ENCODE measurements at places on chromosomes 11 and 22. TPM values are rescaled to one million over a fixed set of nuclear protein-coding genes. Genes with fewer than 3 reads are reported as not detected.

DNA sequence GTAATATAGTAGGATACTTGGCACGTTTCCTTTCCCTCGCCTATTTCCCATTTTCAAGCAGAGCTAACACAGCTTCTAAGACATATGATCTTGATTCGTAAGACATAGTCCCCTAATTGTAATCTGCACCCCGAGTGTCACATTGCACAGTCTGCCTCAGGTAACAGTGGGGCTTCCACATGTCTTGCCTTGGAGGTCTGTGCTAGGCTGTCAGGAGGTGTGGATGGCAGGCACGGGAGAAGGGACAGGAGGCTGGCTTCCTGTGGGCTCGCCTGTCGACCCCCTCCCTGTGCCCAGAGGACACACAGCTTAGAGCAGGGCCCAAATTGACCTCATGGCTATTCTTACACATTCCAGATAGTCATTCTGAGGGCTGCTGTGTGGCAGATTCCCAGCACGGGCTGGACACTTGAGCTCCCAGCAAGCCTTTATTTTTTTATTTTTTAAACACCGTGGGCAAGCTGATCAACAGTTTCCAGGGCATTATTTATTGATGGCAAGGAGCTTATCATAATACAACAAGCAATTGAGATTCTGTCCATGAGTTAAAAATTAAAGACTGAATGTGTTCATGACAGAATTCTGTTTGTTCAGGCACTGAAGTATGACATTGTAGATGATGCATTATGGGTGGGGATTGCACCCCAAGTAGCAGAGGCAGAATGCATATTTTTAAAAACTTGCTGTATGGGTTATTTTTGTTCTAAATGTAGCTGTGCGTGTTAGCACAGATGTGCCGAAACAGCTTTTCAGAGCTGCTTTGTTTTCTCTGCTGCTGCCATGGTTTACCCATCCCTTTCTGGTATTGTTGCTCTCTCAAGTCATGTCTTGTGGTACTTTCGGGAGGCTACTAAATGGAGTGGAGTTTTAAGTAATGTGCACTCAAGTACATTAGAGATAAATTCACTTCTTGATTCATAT, 113.0 kb downstream of the ATXN10 start:
- no peaks in the 10 kb centered on the region for H3K27me3 ChIP-seq
- H3K4me1 ChIP-seq: no peaks in the 10 kb centered on the region
- H3K36me3 ChIP-seq: peaks cover 6% of the 10 kb centered on the region
- H3K4me3 ChIP-seq: no peak overlapping the region

- no peak overlapping the region for H3K4me3 ChIP-seq
- H3K27ac ChIP-seq: no peak overlapping the region
- H3K36me3 ChIP-seq: no peaks in the 10 kb centered on the region
- no peaks in the 10 kb centered on the region for H3K4me1 ChIP-seq
- peaks cover 9% of the 10 kb centered on the region for H3K27me3 ChIP-seq
Observed at GRCh38 chr22:17471886-17472535, 91.3 kb upstream of the SLC25A18 start.

The IFITM10 gene
- 0.27 TPM for total RNA-seq

- no peaks in the 10 kb centered on the region for H3K36me3 ChIP-seq
- H3K4me3 ChIP-seq: no peak overlapping the region
- no peak overlapping the region for H3K27ac ChIP-seq
Observed at GRCh38 chr11:56049487-56049886, 22.0 kb downstream of the OR5AS1 start.

The ARHGAP20 gene
- not detected for total RNA-seq

GRCh38 chr11:134634897-134635831, 223.1 kb upstream of the B3GAT1 start:
- no peak overlapping the region for H3K4me3 ChIP-seq
- H3K4me1 ChIP-seq: no peaks in the 10 kb centered on the region
- H3K36me3 ChIP-seq: no peaks in the 10 kb centered on the region
- H3K27me3 ChIP-seq: peaks cover 3% of the 10 kb centered on the region
- H3K27ac ChIP-seq: no peak overlapping the region
- DNase-seq: no peak

GRCh38 chr22:41815716-41816115, 15.2 kb downstream of the CCDC134 start:
- H3K4me1 ChIP-seq: no peaks in the 10 kb centered on the region
- H3K27ac ChIP-seq: no peak overlapping the region
- DNase-seq: no peak
- H3K27me3 ChIP-seq: no peaks in the 10 kb centered on the region
- H3K4me3 ChIP-seq: no peak overlapping the region

- H3K27ac ChIP-seq: no peak overlapping the region
- H3K4me1 ChIP-seq: peaks cover 5% of the 10 kb centered on the region
- H3K36me3 ChIP-seq: no peaks in the 10 kb centered on the region
Observed at GRCh38 chr11:88384669-88385005, 47.1 kb upstream of the CTSC start.

GRCh38 chr11:14384338-14384737, 25.4 kb upstream of the RRAS2 start:
- peaks cover 3% of the 10 kb centered on the region for H3K27me3 ChIP-seq
- H3K27ac ChIP-seq: no peak overlapping the region
- H3K4me1 ChIP-seq: peaks cover 6% of the 10 kb centered on the region
- DNase-seq: no peak
- H3K4me3 ChIP-seq: no peak overlapping the region

The AQP11 gene
- 0.34 TPM for total RNA-seq

The C1QTNF5 gene
- total RNA-seq: not detected

The SLC35F2 gene
- total RNA-seq: 22.8 TPM

GRCh38 chr11:10232756-10233155, 61.3 kb downstream of the SBF2 start:
- no peaks in the 10 kb centered on the region for H3K4me1 ChIP-seq
- no peak overlapping the region for H3K4me3 ChIP-seq
- peaks cover 3% of the 10 kb centered on the region for H3K36me3 ChIP-seq
- H3K27ac ChIP-seq: no peak overlapping the region
- H3K27me3 ChIP-seq: no peaks in the 10 kb centered on the region
- no peak for DNase-seq

GRCh38 chr22:43039800-43040199, 24.9 kb upstream of the PACSIN2 start:
- no peaks in the 10 kb centered on the region for H3K36me3 ChIP-seq
- no peaks in the 10 kb centered on the region for H3K4me1 ChIP-seq
- H3K27ac ChIP-seq: no peak overlapping the region
- H3K4me3 ChIP-seq: no peak overlapping the region
- H3K27me3 ChIP-seq: no peaks in the 10 kb centered on the region
- DNase-seq: no peak

The LRRC32 gene
- total RNA-seq: 11.2 TPM

- DNase-seq: no peak
- H3K4me1 ChIP-seq: no peaks in the 10 kb centered on the region
- no peak overlapping the region for H3K27ac ChIP-seq
- H3K27me3 ChIP-seq: no peaks in the 10 kb centered on the region
Observed at GRCh38 chr22:49524362-49524761, 303.3 kb downstream of the BRD1 start.

DNA sequence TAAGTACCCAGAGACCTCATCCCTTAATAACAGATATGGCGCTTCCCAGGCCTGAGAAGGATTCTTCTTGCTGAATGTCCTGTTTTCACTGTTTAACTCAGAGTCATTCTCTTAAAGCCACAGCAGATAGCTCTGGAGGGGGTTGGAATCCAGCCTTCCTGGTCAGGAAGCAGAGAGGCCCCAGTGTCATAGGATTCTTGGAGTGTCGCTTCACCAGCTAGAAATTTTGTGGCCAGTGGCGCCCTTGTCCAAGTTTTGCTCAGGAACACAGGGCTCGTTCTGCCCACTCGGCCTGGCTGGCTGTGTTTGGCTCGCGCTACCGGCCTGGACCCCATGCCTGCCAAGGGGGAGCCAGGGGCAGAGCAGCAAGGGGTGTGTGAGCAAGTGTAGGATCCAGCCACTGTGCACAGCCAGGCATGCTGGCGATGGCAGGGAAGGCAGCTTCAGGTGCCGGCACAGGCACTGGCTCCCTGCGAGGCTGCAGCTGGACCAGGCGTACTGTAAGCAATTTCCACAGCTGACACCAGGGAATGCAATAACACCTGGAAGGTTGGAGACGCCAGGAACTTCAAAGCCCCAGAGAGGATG, 214.8 kb upstream of the SESN3 start:
- peaks cover 15% of the 10 kb centered on the region for H3K4me1 ChIP-seq
- H3K27ac ChIP-seq: no peak overlapping the region
- no peaks in the 10 kb centered on the region for H3K36me3 ChIP-seq
- H3K4me3 ChIP-seq: no peak overlapping the region
- no peak for DNase-seq

DNA sequence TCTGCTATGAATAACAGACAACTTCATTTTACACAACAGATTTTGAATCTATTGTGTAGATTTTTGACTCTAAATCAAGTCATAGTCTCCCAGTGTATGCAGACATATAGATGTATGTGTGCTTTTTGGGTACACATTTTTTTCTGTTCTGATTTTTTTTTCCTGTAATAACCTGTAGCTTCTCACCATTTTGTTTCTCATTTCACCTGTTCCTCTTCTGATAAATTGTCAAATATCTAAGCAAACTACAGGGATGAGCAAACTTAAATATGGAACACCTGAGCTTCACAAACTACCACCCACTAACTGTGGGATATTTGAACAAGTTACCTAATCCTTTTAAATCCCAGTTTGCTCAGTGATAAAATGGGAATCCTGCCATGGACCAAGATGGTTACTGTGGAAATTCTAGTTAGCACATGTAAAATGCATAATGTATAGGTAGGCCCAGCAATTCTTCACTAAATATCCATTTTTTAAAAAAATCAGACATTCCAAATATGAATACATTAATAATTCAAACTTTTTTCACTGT, 15.7 kb downstream of the LGR4 start:
- no peak overlapping the region for H3K4me3 ChIP-seq
- DNase-seq: no peak
- H3K36me3 ChIP-seq: no peaks in the 10 kb centered on the region
- no peaks in the 10 kb centered on the region for H3K27me3 ChIP-seq

All from activated CD4-positive, alpha-beta memory T cell treated with anti-CD3 and anti-CD28 coated beads for 36 hours (primary cell).